Renal cortex interstitium (tissue), 15 donors: ENCODE measurements at places on chromosomes 11 and 22.

DNA sequence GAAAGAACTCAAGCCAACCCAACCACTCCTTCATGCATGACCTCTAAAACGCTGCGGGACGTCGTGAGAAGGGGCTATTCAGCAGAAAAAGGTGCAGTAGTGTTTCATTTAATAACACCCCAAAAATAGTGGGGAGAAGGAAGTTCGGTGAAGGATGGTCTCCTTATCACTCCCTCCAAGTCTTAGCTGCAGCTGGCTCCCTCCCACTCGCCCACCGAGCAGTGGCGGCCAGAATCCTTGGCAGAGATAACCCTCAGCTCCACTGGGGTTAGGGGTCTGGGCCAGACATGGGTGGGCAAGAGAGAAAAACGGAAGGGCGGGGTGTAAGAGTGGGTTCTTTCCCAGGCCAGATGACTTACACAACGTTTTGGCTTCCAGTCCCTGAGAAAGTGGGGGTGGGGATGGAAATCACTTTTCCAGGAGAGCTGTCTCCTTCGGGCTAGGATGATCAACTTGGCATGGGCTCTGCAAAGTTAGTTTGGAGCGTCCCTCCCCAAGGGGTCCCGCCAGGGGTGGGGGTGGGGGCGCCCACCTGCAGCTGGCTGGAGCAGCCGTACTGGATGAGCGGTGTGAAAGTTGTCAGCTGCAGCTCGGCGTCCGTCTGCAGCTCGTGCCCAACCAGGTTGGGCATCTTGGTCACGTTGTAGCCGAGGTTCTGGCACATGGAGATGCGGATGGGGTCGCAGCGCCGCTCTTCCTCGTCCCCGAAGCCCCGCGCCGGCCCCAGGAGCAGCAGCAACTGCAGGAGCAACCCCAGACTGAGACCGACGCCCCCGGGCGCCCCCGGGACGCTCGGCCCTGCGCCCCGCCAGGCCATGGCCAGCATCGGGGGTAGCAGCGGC is 705 bp downstream of the FZD4 start:
- no peak for DNase-seq

- no peak for DNase-seq
These were observed 25.1 kb downstream of the GLB1L2 start for GRCh38 chr11:134356656-134357544.

- no peak for DNase-seq
These were observed 42.0 kb downstream of the MCHR1 start for GRCh38 chr22:40721266-40721665.

GRCh38 chr11:2375341-2375853 is 1.7 kb upstream of the CD81 start:
- DNase-seq = no peak

DNA sequence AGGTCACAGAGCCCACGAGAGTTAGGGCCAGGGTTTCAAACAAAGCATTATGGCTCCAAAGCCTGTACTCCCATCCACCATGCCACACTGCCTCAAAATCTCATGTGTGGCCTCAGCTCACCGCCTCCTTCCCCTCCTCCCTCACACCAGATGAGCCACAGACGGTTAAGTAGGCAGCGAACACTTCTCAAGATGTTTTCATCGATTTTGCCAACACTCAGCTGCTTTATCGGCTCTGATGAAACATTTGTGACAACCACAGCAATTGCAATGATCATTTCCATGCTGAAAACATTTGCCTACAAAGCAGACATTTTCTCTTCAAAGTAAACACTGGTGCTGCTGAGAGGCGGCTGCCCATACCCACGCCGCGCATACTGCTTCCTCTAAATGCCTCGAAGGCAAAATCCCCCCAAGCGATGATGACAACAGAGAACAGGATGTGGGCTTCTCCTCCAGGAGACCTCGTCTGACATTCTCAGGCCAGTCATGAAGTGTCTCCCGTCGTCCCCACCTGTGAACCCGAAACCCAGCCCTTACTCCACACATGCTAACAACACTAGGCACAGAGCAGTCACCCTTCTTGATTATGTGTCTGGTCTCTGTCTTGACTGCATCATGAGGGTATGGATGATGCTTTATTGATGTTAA is 599.2 kb downstream of the SOX6 start:
- no peak for DNase-seq

DNA sequence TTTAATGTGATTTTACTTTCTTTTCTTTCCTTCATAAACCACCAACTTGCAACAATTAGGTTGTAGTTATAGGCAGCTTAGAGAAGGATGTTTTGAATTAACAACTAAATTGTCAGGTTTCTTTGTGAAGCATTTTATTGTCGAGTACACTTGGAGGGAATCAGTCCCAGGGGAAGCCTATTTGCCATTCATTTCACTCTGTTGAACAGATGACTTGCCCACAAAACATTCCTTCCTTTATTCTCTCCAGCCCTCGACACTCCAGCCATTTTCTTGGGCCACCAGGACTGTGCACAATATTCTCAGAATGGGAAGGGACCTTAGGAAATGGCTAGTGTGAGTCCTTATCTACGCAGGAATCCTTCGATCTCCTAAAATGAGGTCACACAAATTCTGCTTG is 620.6 kb downstream of the SOX6 start:
- DNase-seq = no peak

- DNase-seq = no peak
These were observed 42.6 kb downstream of the PPP2R1B start for GRCh38 chr11:111723595-111723994.

DNA sequence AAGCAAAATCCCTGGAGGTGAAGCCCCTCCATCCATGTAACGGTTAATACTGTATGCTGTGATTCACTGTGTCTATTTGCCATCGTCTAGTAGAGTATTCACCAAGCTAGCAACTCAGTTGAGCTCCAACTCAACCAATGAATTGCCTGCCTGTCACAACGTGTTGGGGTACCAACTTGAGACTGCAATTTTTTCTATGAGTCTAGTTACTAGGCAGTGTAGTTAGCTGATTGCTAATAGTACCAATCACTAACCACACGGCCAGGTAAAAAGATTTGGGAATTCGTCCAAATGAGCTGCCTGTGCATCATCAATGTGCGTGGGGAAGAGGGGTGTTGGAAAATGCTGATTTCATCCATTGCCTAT is 1.0 kb upstream of the BTG4 start:
- no peak for DNase-seq

DNA sequence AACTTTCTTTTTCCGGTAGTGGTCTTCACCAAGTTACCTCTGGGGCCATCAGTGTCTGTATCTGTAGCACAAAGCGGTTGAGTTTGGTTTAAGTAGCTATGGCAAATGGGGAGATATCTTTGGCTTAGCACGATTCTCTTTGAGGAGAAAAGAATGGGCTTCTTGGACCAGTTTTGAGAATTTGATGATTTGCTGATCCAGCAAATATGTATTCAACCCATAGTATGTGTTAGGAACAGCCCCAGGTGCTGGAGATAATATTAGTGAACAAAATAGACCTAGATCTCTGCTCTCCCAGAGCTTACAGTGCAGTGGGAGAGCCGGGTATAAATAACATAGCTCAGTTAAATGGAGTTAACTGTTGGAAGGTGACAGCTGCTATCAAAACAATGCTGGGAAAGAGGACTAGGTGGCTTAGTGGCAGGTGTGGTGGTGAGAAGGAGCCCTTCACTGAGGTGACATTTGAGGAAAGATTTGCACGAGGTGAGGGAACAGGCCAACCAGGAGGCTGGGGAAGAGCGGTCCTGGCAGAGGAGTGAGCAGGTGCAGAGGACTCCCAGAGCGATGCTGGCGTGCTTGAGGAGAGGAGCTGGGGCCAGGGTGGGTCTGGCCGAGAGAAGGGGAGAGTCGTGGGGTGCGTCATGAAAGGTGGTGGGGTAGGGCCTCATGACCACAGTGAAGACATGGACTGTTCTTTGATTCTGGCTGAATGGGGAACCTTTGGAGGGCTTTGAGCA is 5.0 kb downstream of the TBC1D22A start:
- no peak for DNase-seq

DNA sequence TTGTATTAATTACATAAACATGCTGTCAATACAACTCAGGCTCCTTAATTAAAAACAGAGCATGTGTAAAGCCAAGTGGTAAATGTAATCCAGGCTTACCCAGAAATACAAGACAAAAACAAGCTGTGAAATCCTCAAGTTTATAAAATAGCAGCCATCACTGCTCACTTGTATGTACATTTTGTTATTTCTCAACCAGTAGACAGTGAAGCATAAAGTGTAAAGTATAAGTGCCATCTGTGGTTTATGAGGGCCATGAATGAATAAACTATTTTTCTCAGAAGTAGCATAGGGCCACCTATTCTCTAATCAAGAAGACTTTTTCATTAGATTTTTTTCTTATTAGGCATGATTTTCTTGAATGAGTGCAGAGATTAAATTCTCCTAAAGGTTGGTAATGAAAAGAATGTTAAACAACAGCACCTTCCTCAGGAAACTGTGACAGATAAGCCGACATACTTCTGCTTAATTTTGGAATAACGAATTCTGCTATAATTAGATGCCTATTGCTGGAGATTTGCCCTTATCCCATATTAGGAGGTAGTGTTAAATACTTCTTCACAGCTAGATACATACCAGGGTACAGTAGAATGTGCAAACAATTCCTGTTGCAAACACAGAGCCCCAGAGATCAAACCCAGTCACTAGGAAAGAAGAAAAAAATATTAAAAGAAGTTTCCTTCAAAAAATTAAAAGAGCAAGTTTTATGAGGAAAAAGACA is 13.0 kb downstream of the SLC5A12 start:
- DNase-seq = no peak

GRCh38 chr11:5631969-5632635 is 7.3 kb downstream of the TRIM34 start:
- no peak for DNase-seq

DNA sequence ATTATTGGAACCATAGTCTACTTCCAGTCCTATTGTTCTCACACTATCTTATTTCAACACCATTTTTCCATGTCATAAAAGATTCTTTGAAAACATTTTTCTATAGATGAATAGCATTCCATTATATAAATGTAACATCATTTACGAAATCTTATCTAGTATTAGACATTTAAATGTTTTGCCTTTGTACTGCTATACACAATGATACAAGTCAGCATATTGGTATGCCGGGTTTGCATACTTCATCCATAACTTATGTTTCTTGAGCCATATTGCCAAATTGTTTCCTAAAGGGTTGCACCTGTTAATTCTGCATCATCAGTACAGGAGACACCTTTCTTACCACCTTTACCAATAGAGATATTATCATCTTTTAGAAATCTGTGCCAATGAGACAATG is 68.2 kb downstream of the SYT13 start:
- no peak for DNase-seq

DNA sequence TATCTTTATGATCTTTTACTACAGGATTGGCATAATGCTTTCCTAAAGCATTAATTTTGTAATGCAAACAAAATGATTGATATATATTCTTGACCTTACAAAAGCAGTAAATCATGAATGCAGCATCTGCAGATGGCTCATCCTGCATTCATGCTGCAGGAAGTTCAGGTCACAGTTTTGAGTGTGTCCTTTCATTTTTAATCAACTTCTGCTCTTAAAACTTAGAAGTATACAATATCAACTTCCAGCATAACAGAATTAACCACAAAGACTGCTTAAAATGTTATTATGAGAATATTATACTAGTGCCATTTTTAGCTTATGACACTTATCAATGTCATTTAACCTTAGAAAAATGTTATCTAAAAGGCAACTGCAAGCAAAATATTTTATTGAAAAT is 54.0 kb downstream of the SLC36A4 start:
- DNase-seq = no peak

- DNase-seq = no peak
These were observed 11.2 kb downstream of the PEX26 start for GRCh38 chr22:18088825-18089568.

- DNase-seq = no peak
These were observed 18.8 kb downstream of the VPS37C start for GRCh38 chr11:61142424-61142823.

DNA sequence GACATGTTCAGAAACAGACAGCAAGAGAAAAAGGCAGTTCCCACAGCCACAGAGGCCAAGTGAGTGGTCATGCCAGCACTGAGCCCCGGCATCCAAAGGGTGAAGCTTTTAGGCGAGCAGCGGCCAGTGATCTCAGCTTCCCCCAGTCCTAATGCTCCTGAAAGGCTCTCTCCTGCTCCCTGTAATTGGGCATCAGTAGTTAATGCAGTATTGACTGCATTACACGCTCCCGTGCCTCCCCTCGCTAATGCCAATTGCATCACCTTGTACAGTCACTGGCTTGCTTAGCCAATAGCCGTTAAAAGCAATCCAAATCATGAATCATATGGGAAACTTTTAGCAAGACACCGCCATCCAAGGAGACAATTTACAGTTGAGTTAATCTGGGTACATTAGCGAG is 4.9 kb downstream of the LMO1 start:
- DNase-seq = no peak

GRCh38 chr11:76698321-76699043 is 27.9 kb upstream of the LRRC32 start:
- DNase-seq = no peak

GRCh38 chr11:62013537-62014476 is 46.4 kb upstream of the FTH1 start:
- DNase-seq = no peak

DNA sequence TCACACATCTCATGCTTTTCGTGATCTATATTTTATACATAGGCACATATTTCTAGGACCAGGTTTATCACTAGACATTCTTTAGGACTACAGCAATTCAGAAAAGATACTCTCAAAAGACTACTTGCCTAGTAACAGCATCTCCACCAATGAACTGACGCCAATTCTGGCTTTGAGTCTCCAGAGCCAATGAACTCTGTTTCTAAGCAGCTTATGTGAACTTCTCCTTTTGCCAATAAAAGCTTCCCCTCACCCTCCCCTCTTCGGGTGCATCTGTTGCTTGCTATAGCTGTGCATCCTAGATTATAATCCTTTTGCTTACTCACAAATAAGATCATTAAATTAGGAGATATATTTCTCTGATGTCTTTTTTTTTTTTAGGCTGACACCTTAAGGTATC is 11.4 kb upstream of the ANKK1 start:
- no peak for DNase-seq

- no peak for DNase-seq
These were observed 54.1 kb downstream of the CHRDL2 start for GRCh38 chr11:74677131-74677530.

DNA sequence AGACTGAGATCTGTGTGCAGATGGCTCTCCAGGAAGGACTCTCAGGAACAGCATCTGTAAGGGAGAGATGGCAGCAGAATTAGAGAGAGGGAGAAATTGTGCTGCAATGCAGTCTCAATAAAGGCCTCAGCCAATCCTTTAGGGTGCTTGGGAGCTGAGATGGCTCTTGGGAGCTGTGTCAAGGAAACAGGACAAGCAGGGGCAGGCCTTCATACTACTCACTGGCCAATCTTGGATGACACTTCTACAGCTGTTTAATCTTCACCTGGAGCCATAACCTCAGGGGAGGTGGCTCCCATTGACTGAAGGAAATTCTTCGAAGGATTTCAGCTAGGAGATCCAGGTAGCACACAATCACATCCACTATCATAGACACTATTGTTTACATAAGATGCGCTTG is 10.0 kb downstream of the OR5B21 start:
- DNase-seq = no peak

DNA sequence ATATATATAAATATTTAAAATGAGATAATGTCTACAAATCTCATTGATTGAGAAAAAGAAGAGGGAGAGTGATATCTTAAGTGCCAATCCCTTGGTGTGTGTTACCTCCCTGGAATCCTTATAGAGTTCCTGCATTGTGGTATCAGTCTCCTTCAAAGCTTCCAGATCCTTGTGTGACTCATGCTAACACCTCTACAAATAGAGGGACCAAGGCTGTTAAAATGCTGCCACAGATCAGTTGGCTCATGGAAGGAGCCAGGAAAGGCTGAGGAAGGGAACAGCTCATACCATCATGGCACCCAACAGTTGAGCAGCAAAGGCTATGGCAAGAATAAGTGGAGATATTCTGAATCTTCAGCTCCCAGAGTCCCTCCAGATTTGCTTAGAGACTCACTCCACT is 163.6 kb upstream of the ISX start:
- DNase-seq = no peak

GRCh38 chr11:14656536-14657457 is 13.2 kb downstream of the PDE3B start:
- no peak for DNase-seq
